NCI-H526 treated with DMSO at 0.1 percent for 48 hours (cell line): ENCODE measurements at places on chromosomes 13 and 19.
A peak's percentile ranks its signal among the peaks of the same experiment; 100 is the strongest.

DNA sequence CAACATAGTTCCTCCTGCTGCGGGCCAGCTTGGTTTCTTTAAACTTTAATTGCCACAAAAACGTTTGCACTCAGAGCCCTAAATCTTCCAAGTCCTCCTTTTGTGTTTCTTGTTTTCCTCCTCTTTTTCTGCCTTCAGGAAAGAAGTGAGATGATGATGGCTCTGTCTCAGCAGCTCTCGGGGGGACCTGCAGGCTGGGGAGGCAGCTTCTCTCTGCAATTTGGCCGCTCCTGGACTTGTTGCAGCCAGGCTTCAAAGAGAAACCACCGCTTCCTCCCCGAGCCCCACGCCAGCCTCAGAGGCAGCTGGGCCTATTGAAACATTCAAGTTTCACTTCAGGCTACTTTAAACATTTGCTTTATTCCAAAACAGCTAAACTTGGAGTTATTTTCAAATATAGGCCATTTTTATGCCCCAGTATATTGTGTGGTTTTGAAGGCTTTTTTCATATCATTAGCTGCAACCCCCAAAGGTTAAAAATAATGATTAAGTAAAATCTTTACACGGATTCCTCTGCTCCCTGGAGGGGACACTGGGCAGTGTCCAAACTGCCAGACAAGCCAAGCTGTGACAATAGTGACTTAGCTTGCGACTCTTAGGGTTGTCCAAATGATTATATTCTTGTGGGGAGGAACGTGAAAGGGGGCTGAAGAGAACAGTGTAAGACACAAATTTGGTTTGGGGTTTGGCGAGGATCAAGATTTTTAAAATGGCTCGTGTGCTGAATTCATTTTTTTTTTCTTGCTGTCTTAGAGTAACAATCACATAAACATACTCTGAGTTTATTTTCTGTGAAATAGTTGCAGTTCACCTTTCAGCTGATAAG, 330.8 kb downstream of the DLEU7 start:
- DNase-seq: no peak

DNA sequence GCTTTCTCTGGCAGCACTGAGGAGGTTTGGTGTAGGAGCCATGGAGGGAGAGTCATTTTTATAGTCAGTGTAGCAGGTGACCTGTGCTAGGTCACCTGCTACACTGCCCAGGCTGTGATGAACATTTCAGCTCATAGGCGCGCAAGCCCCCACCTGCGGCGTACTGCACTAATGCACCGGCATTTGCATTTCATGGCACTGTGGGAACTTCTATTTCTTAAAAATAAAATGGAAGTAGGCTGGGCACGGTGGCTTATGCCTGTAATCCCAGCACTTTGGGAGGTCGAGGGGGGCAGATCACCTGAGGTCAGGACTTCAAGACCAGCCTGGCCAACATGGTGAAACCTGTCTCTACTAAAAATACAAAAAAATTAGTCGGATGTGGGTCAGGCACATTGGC, 101.0 kb downstream of the SLC7A1 start:
- no peak for DNase-seq

- peak; percentile 93 for DNase-seq
Measured at GRCh38 chr19:42114412-42114811, 17.8 kb downstream of the POU2F2 start.

DNA sequence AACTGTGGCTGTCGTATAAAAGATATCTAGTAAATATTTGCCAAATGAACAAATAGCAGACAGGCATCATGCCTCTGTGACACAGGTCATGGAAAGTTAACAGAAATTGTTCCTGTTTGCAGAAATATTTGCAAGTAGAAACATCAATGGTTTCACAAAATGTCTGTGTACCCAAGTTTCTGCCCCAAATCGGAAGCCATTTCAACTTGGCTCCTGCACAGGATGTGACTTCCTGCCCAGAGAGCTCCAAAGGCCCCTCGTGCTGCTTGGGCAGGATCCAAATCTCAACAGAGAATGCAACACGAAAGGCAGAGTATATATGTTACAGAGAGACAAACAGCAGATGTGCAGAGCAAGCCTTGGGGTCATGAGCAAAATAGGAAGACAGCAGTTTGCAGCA, 95.5 kb upstream of the SERP2 start:
- no peak for DNase-seq

GRCh38 chr19:5484398-5485285, 29.4 kb downstream of the ZNRF4 start:
- DNase-seq: no peak

DNA sequence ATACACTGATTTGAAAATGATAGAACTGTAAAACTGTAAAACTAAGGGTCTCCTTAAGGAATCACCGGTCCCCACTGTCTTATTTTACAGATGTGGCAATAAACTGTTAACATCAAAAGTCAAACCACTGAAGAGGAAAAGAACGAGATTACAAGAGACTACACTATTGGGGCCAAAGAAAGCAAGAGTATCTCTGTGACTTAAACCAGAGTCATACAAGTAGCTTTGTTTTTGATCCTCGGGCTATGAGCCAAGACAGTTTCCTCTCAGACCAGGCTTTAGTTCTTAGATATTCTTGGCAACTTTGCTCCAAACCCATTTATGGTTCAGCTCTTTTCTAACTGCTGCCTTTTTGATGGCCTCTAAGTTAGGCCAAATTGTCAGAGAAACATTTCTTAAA, 113.8 kb downstream of the TBC1D4 start:
- no peak for DNase-seq
